ENCODE measurements at places on chromosomes 1 and 21.

GRCh38 chr1:156601892-156602291, 613 bp upstream of the GPATCH4 start:
- no peak for DNase-seq

DNA sequence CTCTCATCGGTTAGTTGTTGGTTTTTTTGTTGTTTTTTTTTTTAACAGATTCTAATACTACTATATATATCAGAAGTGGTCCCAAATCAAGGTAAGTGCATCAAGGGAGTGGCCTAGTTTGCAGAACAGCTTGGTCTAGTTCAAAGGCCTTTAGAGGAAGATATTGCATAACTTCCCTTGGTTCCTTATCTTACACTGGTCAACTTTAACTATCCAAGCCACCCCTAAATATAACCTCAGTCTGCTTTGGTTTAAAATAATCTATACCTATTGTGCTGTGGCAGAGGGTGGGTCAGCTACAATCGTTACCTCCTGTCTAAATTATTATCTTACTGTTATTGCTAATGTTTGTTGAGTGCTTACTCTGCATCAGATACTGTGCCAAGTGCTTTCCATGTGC, 6.9 kb downstream of the S100A12 start:
- DNase-seq: no peak

DNA sequence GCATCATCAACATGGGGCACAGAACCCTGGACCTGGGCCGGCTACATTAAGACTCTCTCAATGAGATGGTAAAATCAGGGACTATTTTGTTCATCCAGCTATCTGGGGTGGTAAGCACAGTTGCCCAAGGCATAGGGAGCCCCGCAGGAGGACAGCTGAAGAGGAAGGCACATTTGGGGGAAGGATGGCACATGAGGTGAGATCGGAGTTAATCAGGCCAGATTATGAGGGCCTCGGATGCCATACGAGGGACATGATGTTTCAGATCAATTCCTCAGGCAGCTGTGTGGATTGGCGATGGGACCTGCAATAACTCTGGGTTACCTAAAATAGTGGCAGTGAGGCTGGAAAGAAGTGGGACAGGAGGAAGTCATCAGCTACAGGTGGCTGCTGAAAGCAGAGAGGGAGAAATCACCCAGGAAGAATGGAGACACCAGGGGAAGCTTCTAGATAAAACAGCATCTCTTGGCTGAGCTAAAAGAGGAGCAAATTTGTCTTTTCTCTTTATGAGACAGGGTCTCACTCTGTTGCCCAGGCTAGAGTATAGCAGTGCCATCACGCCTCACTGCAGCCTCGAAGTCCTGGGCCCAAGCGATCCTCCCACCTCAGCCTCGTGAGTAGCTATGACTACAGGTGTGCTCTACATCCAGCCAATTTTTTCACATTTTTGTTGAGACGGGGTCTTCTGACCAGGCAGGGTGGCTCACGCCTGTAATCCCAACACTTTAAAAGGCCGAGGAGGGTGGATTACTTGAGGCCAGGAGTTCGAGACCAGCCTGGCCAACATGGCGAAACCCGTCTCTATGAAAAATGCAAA, 21.1 kb downstream of the TOMM20 start:
- DNase-seq: no peak

DNA sequence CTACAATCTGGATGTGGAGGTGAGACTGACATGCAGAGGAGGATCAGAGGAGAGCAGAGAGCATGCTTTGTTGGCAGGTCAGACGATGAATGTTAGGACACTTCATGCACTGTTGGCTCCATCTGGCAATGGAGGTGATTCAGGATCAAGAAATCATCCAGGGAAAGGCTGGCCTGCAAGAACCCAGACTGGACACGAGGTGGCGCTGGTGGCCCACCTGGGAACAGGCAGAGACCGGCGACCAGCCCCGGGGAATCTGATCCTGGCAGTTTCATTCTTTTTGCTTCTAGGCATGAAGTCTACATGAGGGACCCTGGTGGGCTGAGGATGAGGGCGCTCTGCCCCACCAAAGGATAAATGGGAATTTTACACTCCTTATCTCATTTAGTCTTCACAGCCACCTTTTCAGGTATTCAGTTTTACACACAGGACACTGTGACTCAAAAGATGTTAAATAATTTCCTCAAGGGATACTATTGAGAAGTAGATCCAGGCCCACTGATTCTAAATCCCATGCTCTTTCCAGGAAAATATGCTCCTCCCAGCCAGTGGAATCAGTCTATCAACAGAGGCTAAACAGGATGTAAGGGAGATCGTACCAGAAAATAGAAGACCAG, 26.2 kb upstream of the SCMH1 start:
- DNase-seq: peak; percentile 31

DNA sequence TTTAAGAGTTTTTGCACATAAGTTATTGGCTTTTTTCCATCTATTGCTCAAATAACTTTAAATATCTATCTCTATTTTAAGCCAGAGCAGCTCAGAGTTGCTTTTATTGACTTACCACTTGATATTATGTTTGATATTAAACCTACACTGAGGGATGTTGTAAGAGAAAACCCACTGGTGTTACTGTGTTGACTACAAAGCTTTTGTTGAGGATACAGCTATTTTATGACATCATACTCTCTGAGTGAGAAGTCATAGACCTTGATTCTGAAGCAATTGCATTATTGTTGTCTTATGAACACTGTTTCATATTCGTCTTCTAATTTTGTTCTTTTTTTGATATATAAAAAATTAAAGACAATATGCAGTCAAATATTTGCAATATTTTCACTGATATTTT, 560.4 kb downstream of the PTBP2 start:
- no peak for DNase-seq

- DNase-seq: no peak
These were observed 81.3 kb upstream of the C21orf91 start for GRCh38 chr21:17900281-17900989.

DNA sequence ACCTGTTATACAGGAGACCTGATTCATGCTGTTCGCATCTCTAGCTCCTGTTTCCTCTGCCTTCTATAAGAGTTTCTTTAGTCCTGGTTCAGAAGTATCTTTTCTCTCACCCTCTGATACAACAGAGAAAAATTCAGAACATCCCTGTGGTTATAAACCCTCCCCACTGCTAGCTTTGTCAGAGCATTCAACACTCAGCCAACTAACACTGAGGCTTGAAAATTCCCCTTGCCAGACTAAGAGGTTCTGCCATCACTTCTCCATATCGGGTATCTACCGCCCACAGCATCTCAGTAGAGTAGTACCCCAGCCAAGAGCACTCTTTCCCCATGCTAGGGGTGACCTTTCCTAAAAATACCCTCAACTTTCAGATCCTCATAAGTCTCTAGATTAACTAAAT, 19.6 kb upstream of the PIK3R3 start:
- DNase-seq: no peak

DNA sequence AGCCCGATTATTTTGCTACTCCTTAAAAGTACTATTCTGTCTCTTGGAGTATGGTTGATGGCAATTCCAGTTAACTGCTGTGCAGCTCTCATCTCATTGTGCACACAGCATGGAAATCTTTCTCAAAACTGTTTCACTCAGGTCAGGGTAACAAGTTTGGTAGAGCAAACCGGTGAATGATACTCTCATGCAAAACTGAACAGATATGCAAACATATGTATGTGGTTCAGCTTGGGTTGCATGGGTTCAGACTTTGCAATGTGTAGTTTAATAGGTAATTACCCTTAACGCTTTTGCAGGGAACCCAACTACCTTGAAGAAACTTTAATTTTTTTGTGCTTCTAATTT, 2.2 kb downstream of the GADD45A start:
- DNase-seq: no peak

DNA sequence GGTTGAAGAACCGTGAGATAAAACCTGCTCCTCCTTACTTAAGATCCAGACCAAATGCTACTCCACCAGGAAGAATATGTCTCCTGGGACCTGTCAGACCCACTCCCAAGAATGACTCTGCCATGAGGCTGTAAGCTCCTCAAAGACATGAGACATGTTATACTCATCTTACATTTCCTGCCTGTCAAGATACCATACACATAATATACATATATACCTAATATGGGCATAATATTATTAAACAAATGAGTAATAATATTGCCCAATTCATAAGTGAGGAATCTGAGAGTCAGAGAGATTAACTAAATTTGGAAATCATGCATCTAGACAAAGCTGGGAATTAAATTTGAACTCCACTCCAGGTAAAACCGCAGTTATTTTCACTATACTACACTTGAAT, 634.9 kb downstream of the LMO4 start:
- DNase-seq: no peak

- DNase-seq: no peak
These were observed 4.1 kb upstream of the LENEP start for GRCh38 chr1:154989195-154989860.

DNA sequence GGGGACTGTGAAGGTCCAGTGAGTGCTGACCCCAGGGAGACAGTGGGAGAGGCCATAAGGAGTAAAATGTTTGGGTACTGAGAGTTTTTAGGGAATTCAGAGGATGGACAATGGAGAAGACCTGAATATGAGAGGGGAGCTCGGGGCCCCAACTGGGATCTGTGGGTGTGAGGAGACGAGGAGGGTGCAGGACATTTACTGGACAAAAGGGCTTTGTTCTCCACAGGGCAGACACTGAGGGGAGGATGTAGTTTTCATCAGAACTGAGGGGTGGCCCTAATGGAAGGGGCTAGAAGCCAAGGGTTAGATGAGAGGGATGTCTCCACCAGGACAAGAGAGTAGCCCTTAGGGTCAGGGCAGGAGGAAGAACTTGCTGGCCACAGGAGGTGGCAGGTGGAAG, 30.0 kb downstream of the TMCC2 start:
- no peak for DNase-seq

DNA sequence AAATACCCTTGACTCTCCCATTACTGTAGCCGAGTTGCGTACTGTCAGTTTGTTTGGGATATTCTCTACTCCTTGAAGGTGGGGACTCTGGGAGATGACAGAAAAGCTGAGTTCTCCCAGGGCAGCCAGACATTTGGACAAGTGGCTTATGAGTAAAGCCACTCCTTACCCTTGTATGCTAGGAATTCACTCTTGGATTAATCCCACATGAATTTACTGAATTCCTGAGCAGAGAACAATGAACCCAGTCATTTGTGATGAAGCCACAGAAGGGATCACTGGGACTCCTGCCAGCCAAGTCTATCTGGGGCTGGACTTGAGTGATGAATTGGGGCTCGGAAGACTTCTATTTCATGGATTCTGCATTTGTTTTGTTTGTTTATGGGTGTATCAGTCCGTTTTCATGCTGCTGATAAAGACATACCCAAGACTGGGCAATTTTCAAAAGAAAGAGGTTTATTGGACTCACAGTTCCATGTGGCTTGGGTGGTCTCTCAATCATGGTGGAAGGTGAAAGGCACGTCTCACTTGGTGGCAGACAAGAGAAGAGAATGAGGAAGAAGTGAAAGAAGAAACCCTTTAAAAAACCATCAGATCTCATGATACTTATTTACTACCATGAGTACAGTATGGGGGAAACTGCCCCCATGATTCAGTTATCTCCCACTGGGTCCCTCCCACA, 25.1 kb downstream of the C1orf116 start:
- DNase-seq: no peak

GRCh38 chr1:209769171-209769904, 13.5 kb downstream of the TRAF3IP3 start:
- DNase-seq: peak; percentile 48

- DNase-seq: no peak
These were observed 56.4 kb upstream of the ADORA3 start for GRCh38 chr1:111559736-111560279.

GRCh38 chr1:21294266-21294989, 4.2 kb upstream of the ECE1 start:
- DNase-seq: peak; percentile 89

- no peak for DNase-seq
These were observed 18.8 kb downstream of the PPP1R12B start for GRCh38 chr1:202367271-202367670.

DNA sequence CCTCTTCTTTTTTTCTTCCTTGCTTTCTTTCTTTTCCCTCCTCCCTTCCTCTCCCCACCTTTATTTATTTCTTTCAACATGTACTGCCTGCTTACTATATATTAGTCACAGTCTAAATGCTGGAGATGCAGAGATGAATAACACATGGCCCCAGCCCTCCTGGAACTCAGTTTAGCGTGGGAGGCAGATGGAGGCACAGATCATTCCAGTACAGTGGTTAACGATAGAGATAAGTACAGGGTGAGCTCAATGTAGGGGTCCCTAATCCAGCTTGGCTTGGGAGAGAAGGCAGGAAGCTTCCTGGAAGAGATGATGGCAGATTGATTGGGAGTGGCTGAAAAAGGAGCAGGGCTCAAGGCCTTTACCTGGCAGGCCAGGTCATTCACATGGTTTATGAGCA, 55.6 kb upstream of the PPP2R5A start:
- no peak for DNase-seq

- DNase-seq: no peak
These were observed 50.0 kb upstream of the NPL start for GRCh38 chr1:182739545-182739944.

DNA sequence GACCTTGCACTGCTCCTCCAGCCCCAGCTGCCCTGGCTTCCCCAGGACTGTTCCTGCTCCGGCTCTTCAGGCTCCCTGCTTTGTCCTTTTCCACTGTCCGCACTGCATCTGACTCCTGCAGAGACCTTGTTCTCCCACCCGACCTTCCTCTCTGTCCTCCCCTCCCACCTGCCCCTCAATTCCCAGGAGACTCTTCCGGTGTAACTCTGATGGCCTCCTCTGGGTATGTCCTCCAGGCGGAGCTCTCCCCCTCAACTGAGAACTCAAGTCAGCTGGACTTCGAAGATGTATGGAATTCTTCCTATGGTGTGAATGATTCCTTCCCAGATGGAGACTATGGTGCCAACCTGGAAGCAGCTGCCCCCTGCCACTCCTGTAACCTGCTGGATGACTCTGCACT, 550 bp downstream of the ACKR1 start:
- no peak for DNase-seq

DNA sequence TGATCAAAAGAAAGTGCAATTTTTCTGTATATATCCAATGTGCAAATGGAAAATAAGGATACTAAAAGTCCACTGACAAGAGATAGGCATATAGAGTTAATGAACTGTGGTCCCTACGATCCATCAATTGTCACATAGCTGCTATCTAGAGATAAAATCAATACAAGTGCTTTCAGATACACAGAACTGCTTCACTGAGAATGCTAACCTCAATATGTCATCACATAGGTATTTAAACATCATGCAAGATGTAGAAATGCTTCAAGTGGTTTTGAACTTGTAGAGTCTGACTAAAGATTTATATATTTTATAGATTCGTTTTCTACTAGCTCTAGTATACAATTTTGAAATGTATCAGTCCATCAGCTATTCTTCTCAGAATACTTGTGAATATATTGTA, 1604.7 kb downstream of the PLA2G4A start:
- DNase-seq: no peak

- no peak for DNase-seq
These were observed 121.2 kb downstream of the DUSP10 start for GRCh38 chr1:221620437-221621384.

DNA sequence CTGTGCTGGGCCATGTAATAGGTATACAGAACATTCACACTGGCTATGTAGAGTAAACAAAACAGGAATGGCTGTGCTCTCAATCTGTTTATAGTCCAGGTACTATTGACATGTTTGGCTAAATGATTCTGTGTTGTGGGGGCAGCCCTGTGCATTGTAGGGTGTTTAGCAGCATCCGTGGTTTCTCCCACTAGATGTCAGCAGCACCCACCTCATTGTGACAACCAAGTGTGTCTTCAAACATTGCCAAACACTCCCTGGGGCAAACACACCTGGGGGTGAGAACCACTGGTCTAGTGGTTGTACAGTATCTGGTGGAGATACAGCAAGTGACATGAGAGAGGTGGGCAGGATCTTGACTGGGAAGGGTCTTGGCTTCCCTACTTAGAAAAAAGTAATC, 80.4 kb upstream of the SPATA6 start:
- DNase-seq: no peak

- DNase-seq: no peak
These were observed 36.6 kb upstream of the SLC44A3 start for GRCh38 chr1:94783342-94784189.

Measured in GM06990 (cell line).